ENCODE measurements at places on chromosomes 16 and 17. TPM values are rescaled to one million over a fixed set of nuclear protein-coding genes. Genes with fewer than 3 reads are reported as not detected.

Gene GUCY2D
- polyA plus RNA-seq, result 0.26 TPM

Gene TAC4
- polyA plus RNA-seq, result not detected

Gene TRPV2
- 0.11 TPM for polyA plus RNA-seq

Gene PLA2G10
- 0.90 TPM for polyA plus RNA-seq

Gene GCGR
- not detected for polyA plus RNA-seq

Gene KRT28
- not detected for polyA plus RNA-seq

Gene TP53TG3C
- not detected for polyA plus RNA-seq

Gene DNAI2
- polyA plus RNA-seq, result not detected

Gene TNP2
- not detected for polyA plus RNA-seq

Gene SOST
- polyA plus RNA-seq, result 0.03 TPM

Gene FBXO39
- polyA plus RNA-seq, result 0.23 TPM

Gene KCNJ12
- 0.06 TPM for polyA plus RNA-seq

Gene C17orf100
- 1.1 TPM for polyA plus RNA-seq

Gene MED9
- 9.7 TPM for polyA plus RNA-seq

Gene FBXW10
- 0.01 TPM for polyA plus RNA-seq

Gene TGFB1I1
- 34.6 TPM for polyA plus RNA-seq

Gene APOH
- not detected for polyA plus RNA-seq

Gene NACA2
- not detected for polyA plus RNA-seq

Gene DNAH3
- polyA plus RNA-seq, result 0.06 TPM

Gene SUZ12
- polyA plus RNA-seq, result 8.8 TPM

Gene SMIM5
- polyA plus RNA-seq, result not detected

Gene XPO6
- polyA plus RNA-seq, result 101 TPM

Gene CCL2
- 0.25 TPM for polyA plus RNA-seq

Gene CEP112
- 0.88 TPM for polyA plus RNA-seq

Gene GRIN2C
- polyA plus RNA-seq, result not detected

Gene TLCD1
- polyA plus RNA-seq, result 19.4 TPM

Gene AXIN1
- 19.2 TPM for polyA plus RNA-seq

Gene NMRAL1
- 81.9 TPM for polyA plus RNA-seq

Gene KRTAP9-2
- not detected for polyA plus RNA-seq

Gene ZNF764
- 3.2 TPM for polyA plus RNA-seq

Gene SAMD14
- 2.4 TPM for polyA plus RNA-seq

Gene SOCS7
- 2.3 TPM for polyA plus RNA-seq

Gene INCA1
- 0.35 TPM for polyA plus RNA-seq

Gene BAHCC1
- 2.2 TPM for polyA plus RNA-seq

Gene KCNH4
- not detected for polyA plus RNA-seq

Data from foreskin keratinocyte (primary cell).